ENCODE measurements at places on chromosomes 6 and 20.

- DNase-seq, result no peak
These were observed 26.5 kb downstream of the CYB5R4 start for GRCh38 chr6:83885984-83886383.

- no peak for DNase-seq
These were observed 11.7 kb downstream of the TFEB start for GRCh38 chr6:41723530-41724227.

GRCh38 chr6:52992980-52993920, 1.8 kb downstream of the GSTA4 start:
- no peak for DNase-seq

GRCh38 chr20:59403261-59403961, 103.0 kb downstream of the EDN3 start:
- peak; percentile 64 for DNase-seq

- no peak for DNase-seq
These were observed 524.4 kb downstream of the KIF16B start for GRCh38 chr20:16048876-16049275.

DNA sequence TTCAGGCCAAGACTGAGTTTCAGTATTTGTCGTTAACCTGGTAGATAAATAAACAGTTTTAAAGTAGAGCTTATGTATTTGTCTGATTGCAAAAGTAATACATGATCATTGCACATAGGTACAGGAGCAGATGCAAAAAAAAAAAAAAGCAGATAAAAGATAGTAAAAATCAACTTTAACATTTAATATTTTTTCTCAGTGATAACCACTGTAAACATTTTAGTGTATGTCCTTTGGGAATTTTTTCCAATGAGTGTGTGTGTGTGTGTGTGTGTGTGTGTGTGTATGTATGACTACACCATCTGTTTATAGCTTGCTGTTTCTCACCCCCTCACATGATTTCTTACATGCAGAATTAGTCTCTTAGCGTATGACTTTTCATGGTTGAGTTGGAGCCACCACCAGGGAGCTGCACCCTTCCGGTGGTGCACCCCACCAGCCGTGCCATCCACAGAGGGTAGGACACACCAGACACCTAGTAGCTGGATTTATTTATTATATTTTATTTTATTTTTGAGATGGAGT, 26.3 kb downstream of the WRNIP1 start:
- no peak for DNase-seq

- DNase-seq, result no peak
These were observed 9.3 kb upstream of the ID1 start for GRCh38 chr20:31595654-31596411.

DNA sequence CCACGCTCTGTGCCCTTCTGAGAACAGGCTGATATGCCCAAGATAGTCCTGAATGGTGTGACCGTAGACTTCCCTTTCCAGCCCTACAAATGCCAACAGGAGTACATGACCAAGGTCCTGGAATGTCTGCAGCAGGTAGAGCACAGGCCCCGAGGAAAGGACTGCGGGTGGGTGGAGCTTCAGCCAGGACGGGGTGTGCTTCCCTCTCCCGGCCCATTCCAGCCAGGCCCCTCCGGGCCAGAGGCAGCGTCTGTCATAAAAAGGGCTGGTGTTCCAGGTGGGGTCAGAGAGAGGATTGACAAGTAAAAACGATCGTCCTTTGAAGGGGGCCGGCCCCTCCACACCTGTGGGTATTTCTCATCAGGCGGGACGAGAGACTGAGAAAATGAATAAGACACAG, 1.3 kb downstream of the RTEL1 start:
- no peak for DNase-seq

- DNase-seq, result no peak
These were observed 169.7 kb upstream of the GGTLC1 start for GRCh38 chr20:24158281-24158680.

- DNase-seq, result no peak
These were observed 18.2 kb downstream of the AKAP12 start for GRCh38 chr6:151257985-151258445.

DNA sequence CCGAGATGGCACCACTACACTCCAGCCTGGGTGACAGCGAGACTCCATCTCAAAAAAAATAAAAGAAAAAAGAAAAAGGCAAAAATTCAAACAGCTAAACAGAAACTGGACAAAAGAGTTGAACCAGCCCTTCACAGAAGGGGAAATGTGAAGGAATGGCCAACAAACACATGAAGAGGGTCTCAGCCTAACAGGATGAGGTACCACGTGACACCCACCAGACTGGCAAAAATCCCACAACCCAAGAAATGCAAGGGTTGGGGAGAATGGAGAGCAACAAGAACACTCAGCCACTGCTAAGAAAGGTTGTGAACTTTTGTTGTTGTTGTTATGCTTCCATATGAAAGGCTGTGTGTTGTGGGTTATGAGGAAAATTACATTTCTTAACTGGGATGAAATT, 357.7 kb downstream of the PREX1 start:
- DNase-seq, result no peak

DNA sequence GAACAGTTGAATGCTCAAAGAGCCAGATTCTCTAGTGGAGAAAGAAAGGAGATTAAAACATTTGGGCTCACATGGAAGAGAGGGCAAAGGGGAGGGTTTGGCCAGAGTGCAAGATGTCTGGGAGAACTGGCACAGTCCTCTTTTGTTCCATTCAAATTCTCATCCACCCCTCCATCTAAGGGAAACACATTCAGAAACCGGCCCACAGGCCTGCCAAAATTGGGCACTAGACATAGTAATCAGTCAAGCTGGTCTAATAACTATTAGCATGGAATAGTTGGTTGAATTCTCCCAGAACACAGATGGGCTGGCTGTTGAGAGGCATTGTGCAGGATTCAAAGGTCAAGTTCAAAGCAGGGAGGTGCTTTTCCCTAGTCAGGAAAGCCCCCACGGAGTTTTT, 341.4 kb upstream of the IRAK1BP1 start:
- DNase-seq, result no peak

DNA sequence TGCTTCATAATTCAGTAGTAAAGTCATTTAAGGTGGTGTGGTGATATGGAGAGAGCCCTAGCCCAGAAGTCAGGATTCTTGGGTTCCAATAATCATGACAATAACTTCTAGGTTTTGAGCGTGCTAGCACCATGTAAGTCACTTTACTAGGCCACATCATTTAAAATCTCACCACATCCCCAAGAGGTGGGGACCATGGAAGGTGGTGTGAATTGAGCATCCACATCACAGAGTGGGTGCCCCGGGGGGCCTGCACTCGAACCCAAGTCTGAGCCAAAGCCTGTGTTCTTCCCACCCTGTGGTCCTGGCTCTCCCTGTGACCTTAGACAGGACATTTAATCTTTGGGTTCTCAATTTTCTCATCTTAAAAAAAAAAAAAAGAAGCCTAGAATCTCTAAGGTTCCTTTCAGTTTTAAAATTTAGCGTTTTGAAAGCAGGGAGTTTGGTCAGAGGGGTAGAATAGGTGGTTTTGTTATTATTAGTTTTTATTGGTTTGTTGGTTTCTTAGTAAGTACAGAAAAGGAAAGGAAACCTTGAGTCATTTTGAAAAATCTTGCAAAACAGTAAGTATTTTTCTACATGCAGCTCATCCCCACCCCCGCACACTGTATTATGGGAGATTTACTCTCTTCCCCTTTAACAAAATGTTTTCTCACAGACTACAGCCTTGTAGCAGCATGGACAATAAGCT, 26.4 kb downstream of the ARMC2 start:
- peak; percentile 55 for DNase-seq

GRCh38 chr6:1796706-1797529, 187.2 kb downstream of the FOXC1 start:
- no peak for DNase-seq

GRCh38 chr20:46430921-46431712, 24.7 kb upstream of the ELMO2 start:
- no peak for DNase-seq

- no peak for DNase-seq
These were observed 41.7 kb downstream of the PMEPA1 start for GRCh38 chr20:57667924-57668782.

GRCh38 chr20:57374343-57374930, 16.8 kb upstream of the RBM38 start:
- DNase-seq, result no peak

DNA sequence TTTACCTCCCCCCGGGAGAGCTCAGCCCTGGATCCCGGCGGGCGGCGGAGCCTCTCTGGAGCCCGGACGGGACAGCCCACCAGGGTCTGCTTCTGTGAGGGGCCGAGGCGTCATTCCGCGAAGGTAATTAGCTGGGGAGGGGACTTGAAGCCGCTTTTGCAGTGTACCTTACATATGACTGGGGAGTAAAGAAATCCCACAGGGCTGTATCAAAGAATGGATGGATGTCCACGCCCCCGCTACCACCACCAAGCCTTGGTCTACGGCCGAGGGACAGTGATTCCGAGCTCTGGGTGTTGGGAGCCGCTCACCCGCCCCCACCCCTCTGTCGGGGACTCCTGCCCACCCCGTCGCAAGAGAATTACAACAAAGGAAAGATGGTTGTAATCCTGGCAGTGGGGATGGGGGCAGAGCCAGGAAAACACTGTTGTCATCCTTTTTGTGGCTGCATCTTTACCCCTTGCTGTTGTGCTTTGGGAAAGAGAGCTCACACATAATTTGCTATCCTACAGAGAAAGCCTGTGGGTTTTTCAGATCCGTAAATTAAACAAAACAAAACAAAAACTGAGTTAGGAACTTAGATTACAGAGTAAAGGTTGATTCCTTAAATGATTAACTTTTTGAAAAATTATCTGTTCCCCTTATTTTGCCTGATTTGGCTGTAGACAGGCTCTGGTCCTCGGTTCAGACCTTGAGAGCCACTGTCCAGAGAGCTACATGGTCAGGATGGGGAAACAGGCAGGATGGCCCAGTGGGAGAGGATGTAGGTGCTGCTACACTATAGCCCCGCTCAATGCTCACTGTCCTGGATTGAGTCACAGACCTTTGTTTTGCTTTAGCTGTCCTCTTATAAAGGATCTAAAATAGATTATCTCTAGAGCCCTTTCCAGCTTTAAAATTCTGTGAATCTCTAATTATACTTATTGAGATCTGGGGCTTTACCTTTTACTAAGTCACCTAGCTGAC, 997 bp upstream of the FBXO30 start:
- DNase-seq, result no peak

DNA sequence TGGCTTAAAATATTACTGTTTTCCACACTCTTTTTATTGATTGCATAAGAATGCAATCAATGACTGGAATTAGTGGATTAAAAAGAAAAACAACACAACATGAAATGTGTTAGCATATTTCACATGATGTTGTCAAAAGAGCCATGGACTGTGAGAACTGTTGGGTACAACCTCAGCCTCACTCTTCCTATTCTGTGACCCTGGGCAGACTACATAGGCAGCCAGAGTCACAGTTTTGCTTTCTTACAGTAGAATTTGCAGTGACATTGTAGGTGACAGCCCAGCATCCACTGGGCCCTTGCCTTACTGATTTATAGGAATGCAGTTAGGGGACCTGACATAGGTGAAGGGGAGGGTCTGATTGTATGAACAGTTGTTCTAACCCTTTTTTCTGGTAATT, 471.4 kb upstream of the SLC35B3 start:
- DNase-seq, result no peak

- no peak for DNase-seq
These were observed 4.0 kb upstream of the FOXF2 start for GRCh38 chr6:1385129-1386037.

GRCh38 chr6:159992366-159992765, 23.5 kb downstream of the IGF2R start:
- no peak for DNase-seq

DNA sequence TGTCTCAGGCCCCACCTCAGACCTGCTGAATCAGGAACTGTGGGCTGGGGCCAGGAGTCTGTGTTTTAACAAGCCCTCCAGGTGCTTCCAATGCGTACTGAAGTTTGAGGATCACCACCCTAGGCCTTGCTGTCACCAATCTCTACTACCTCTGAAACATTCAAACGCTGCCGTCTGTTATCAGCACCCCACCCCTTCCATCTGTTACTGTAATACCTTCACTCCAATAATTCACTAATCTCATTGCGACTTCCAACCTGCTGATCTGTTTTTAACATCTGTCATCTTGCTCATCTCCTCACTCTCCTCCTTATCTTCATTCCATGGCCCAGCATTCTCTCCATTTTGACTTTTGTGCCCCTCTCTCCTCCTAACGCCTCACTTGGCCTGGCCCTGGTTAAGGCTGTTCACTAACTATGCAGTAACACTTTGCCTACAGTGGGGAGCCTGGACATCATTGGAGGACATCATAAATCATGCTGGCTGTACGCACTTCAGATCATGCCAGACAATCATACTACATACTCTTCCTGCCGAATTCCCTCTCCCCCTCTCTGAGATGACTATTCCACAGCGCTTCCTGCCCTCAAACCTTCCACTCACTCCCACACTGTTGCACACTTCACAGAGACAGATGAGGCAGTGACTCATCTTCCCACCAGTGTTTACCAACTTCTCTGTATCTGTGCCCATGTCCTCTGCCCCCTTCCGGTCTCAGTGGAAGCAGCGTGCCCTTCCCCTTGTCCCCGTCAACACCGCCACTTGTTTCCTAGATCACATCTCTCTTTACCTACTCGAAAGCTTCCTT, 3.0 kb upstream of the GUCA1B start:
- peak; percentile 26 for DNase-seq

- no peak for DNase-seq
These were observed 58.2 kb upstream of the POLR1H start for GRCh38 chr6:30002871-30003270.

DNA sequence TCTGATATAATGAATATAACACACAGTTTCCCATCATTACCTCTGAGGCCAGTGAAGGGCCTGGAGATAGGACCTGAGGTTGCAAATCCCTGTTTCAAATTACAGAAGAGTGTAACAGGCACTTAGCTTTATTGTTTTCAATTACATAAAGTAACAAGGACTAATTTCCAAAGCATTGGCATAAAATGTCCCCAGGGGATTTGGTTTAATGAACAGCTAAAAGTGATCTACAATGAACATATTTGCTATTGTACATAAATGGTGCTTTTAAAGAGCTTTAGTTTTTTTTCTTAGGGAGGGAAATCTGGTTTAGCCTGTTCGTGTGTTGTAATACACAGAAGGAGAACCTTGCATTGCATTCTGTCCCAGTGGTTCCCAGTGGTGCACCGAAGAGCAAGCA, 54.4 kb downstream of the HMGN3 start:
- DNase-seq, result no peak

DNA sequence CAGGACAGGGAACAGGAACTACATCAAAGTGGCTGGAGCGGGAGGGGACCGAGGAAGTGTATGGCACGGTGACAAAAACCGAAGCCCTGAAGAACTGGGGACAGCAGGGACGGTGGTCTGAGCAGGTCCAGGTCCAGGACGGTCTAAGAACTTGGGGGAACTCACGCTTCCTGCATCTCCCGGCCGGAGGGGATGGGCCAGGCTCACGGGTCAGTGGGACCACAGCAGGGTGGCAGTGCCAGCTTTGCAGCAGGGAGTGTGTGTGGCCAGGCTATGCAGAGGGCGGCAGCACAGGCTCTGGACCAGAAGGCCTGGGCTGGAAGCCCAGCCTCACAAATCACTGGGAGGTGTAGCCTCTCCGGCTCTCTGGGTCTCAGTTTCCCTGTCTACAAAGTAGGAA, 123.8 kb downstream of the BMP7 start:
- no peak for DNase-seq

GRCh38 chr6:131059486-131059885, 3.6 kb downstream of the EPB41L2 start:
- no peak for DNase-seq

Measured in activated CD4-positive, alpha-beta T cell treated with anti-CD3 and anti-CD28 coated beads for 4 hours (primary cell).